ENCODE measurements at places on chromosomes 4 and X. TPM values are rescaled to one million over a fixed set of nuclear protein-coding genes. Genes with fewer than 3 reads are reported as not detected.

GRCh38 chr4:169205075-169205743 lies 65.5 kb downstream of the SH3RF1 start:
- peaks cover 20% of the 10 kb centered on the region for H3K4me1 ChIP-seq
- H3K4me3 ChIP-seq = no peak overlapping the region
- no peak overlapping the region for H3K27ac ChIP-seq
- peaks cover 2% of the 10 kb centered on the region for H3K36me3 ChIP-seq
- no peak for DNase-seq

DNA sequence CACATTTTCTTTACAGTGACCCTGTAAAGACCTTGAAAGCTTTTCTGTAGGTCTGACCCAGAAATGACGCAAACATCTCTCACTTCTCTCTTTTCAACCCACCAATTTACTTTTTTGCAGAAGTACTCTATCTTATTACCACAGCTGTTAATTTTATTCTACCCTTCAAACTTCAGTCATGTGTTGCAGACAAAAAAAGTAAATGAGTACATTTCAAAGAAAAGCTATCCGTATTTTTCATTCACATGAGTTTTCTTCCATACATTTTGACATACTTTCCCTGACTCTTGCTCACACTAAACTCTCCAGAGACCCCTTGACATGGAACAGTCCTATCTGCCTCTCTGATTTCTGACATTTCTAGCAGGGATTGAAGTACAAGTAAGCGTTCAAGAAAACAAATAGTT lies 51.7 kb downstream of the SLC7A11 start:
- no peaks in the 10 kb centered on the region for H3K27me3 ChIP-seq
- H3K36me3 ChIP-seq = peaks cover 14% of the 10 kb centered on the region
- H3K4me1 ChIP-seq = peaks cover 23% of the 10 kb centered on the region
- H3K27ac ChIP-seq = no peak overlapping the region

The SH3TC1 gene
- total RNA-seq = 4.3 TPM

DNA sequence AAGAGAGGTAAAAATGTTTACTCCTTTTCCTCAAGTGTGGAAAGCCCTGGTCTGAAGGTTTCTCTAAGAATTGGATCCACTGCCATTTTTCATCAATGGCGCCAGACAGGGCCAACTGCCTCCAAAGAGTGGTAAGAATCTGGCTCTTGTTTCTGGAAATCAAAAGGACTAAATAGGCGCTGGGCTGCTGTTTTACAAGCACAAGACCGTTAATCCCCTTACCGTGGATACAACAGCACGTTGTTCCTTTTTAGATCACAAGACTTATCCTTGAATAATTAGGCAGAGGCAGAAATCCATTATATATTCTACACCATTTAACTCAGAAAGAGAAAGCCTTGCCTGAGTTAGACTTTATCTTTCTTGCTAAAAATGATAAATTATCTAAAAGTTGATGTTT lies 10.6 kb downstream of the CLTRN start:
- no peak overlapping the region for H3K4me3 ChIP-seq
- no peaks in the 10 kb centered on the region for H3K36me3 ChIP-seq
- DNase-seq = no peak
- no peak overlapping the region for H3K27ac ChIP-seq

DNA sequence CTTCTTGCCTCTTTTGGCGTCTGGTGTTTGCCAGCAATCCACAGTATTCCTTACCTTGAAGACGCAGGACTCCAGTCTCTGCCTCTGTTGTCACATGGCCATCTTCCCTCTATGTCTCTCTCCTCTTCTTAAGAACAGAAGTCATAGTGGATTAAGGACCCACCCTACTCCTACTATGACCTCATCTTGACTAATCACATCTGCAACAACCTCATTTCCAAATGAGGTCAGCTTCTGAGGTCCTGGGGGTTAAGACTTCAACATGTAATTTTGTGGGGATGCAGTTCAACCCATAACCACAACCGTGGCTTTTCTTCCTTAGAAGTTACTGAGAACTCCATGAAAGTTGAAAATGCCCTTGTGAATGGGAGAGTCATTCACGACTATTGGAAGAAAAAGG lies 23.3 kb downstream of the TLR8 start:
- no peak overlapping the region for H3K4me3 ChIP-seq
- H3K27me3 ChIP-seq = no peaks in the 10 kb centered on the region
- no peak for DNase-seq
- no peak overlapping the region for H3K27ac ChIP-seq
- H3K36me3 ChIP-seq = no peaks in the 10 kb centered on the region
- H3K4me1 ChIP-seq = no peaks in the 10 kb centered on the region

The MAGEC2 gene
- total RNA-seq = not detected

The RBMXL3 gene
- total RNA-seq = not detected

DNA sequence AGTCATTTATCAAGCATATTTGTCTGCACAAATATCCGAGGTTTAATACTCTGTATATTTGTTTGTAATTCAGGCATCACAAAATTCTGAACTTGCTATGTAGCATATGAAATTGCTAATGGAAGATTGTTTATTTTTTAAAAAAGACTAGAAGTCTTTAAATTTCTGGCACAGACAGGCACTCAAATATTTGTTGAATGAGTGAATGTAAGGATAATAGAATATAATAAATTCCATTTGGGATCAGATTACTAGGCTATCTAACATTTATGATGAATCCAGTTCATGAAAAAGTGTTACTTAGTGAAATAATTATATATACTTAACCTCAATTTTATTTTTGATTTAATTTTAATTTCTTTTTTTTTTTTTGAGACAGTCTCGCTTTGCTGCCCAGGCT lies 30.4 kb upstream of the TEC start:
- DNase-seq = no peak
- H3K4me3 ChIP-seq = no peak overlapping the region
- H3K27ac ChIP-seq = no peak overlapping the region
- no peaks in the 10 kb centered on the region for H3K4me1 ChIP-seq
- no peaks in the 10 kb centered on the region for H3K27me3 ChIP-seq
- H3K36me3 ChIP-seq = no peaks in the 10 kb centered on the region

- H3K4me1 ChIP-seq = no peaks in the 10 kb centered on the region
- peaks cover 11% of the 10 kb centered on the region for H3K36me3 ChIP-seq
- no peak overlapping the region for H3K27ac ChIP-seq
- no peak overlapping the region for H3K4me3 ChIP-seq
- no peak for DNase-seq
Observed at GRCh38 chr4:105451346-105451745, 22.5 kb downstream of the PPA2 start.

Measured in SJSA1 (cell line).